Ureter (tissue), 1 donor: ENCODE measurements at places on chromosomes 6 and 20.

GRCh38 chr20:40630099-40630498 lies 58.9 kb downstream of the MAFB start:
- DNase-seq, result no peak

DNA sequence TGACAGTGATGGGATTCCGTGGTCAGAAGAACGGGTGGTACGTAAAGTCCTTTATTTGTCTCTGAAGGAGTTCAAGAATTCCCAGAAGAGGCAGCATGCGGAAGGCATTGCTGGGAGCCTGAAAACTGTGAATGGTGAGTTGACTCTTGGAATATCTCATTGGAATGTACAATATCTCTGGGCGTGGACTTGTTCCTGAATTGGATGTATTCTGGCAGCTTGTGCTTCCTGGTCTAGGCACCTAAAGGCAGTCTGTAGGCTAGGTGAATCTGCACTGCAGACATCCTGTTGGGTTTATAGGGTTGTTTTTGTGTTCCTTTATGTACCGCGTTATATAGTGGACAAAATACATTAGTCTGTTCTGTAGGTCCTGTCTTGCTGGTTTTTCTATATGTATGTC lies 128.2 kb downstream of the JARID2 start:
- DNase-seq, result no peak

- no peak for DNase-seq
Observed at GRCh38 chr6:35681298-35681697, 7.4 kb downstream of the FKBP5 start.

DNA sequence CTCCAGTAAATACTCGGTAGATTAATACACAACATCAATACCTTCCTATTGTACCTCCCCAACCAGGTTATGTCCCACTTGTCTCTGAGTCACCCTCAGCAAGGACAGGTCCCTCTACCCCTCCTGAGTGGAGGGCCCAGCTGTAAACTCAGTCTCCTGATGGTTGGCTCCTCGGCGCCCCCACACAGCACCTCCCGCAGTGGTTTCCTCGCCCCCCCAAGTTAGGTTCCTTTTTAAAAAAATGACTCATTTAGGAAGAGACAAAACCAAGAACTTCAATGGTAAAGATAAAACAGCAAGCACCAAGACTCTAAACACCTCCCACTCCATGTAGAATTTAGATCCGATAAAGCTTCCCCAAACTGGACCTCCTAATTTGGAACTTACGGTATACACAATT lies 83.5 kb downstream of the TRERF1 start:
- no peak for DNase-seq

DNA sequence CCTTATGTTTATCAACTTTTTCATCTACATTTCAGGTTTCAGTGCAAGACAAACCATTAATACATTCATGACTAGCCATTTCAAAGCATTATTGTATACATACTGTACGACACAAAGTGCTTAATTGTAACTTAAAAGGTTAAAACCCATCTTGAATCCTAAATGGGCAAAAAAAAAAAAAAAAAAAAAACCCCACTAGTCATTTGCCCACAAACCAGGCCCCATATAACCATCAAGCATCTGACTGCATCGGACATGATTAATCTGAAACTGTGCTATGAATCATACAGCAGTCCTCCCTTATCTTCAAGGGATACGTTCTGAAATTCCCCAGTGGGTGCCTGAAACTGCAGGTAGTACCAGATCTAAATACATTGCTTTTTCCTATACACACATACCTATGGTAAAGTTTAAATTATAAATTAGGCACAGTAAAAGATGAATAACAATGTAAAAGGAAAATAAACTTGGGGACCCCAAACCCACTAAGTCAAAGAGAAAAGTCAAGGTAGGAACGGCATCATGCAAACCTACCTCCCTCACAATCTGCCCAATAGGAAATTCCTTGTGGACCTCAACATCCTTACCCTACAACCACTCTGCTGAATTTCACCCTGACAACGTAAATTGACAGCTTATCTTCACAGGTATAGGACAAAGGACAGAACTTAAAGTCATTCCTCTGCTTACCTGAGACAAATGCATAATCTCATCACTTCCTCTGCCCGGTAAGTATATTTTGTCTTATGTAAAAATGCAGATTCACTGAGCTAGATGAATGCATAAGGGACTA lies 14.3 kb downstream of the B4GALT5 start:
- DNase-seq, result no peak

- no peak for DNase-seq
Observed at GRCh38 chr20:10047427-10047826, 12.6 kb downstream of the ANKEF1 start.

GRCh38 chr6:158410784-158411183 lies 98.5 kb downstream of the TULP4 start:
- DNase-seq, result no peak

DNA sequence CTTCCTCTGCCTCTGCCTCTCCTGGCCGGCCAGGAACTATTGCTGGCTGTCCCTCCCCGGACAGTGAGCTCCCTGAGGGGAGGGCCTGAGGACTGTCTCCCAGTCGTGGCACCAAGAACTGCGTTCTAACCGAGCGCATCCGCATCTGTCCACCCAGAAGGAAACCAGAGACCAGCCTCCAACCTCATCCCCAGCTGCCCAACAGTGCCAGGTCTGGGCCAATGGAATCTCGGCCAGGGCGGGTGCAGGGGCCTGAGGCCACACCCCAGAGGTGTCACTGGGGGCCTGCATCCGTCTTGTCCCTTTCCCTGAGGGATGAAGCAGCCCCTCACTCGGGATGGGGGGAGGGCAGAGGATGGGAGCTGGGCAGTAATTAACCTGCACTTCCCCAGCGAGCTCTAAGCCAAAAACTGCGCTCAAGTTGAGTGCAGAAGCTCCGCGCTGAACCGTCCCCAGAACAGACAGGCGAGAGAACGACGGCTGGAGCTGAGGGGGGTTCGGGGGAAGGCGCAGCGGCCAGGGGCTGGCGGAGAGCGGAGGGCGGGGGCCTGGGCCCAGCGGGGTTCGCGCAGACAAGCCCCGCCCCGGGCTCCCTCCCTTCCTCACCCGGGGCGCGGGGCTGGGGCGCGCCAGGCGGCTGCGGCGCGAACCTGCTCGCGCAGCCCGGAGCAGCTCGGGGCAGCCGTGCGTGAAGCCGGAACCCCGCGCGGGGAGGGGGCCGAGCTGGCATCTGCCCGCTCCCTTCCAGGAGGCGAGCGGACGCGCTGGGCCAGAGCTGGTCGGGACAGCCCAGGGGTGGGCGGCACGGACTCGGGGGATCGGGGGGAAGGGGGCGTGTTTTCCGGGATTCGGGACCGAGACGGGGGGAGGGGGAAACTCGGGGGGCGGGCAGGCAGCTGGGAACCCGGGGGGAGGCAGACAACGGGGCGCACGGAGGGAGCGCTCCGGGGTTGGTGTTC lies 1.4 kb downstream of the TFEB start:
- DNase-seq, result peak; percentile 78

GRCh38 chr20:53321596-53321995 lies 272.0 kb downstream of the ZNF217 start:
- DNase-seq, result no peak

GRCh38 chr6:114559419-114559818 lies 216.6 kb upstream of the HS3ST5 start:
- DNase-seq, result no peak

DNA sequence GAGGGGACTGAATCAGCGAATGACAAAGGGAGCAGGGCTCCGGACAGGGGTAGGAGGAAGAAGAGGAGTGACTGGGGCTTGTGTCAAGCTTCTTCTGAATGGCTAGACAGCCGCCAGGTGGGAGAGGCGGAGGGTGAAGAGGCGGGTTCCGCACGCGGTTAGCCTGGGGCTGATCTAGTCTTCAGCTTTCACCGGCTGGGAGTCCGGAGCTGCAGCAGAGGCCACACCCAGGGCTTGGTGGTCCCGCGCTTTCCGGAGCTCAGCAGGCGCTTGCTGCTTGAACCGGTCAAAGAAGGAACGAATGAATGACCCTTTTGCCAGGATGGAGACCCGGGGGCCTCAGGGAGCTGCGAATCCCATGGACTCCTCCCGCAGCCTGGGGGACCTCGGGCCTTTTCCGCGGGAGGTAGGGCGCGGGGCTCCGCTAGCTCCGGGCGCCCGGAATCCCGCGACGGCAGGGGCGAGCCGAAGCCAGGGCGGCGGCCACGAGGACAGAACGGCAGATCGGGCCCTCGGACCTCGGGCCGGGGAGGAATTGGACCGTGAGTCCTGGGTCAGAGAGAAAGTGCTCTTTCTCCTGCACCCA lies at the start of gene C6orf141:
TSS of gene C6orf141 (plus strand) at position 177 of the 586 bp plus-strand sequence. CDS start at position 302, 125 bp downstream.
- DNase-seq, result peak; percentile 43

GRCh38 chr6:109512271-109512817 lies 29.3 kb upstream of the ZBTB24 start:
- no peak for DNase-seq

DNA sequence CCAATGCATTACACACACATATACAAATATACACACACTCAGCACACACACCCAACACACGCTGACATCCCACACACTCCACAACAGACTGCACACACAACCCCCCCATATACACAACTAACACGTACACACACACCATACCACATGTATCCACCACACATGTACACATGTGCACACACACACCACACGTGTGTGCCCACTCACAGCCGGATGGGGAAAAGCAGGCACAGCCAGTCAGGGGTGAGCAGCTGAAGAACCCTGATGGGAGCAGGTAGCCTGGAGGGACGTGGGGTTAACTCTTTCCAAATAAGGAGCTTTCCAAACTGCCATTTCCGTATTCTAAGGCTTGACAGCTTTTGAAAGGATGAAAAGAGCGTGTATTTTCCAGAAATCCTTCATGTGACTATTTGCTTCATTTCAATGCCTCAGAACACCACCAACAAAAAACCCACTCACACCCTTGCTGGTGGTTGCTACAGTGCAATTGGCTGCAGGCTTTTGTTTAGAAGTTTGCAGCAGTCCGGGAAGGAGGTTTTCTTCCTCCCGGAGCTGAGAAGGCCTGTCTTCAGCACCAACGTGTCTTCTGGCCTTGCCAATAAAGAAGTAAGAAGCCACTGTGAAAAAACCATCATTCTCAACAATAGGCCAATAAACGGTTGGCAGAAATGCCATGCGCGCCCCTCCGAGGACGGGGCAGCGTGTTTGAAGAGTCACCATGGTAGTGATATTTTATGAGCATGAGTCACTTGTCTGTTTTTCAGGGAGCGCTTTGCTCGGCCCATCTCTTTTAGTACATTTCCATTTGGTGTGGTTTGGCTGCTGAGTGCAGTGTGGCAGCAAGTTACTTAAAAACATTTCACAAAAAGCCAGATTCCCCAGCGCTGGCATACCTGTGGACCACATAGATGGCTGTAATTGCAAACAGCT lies 131.3 kb upstream of the GMDS start:
- DNase-seq, result no peak

DNA sequence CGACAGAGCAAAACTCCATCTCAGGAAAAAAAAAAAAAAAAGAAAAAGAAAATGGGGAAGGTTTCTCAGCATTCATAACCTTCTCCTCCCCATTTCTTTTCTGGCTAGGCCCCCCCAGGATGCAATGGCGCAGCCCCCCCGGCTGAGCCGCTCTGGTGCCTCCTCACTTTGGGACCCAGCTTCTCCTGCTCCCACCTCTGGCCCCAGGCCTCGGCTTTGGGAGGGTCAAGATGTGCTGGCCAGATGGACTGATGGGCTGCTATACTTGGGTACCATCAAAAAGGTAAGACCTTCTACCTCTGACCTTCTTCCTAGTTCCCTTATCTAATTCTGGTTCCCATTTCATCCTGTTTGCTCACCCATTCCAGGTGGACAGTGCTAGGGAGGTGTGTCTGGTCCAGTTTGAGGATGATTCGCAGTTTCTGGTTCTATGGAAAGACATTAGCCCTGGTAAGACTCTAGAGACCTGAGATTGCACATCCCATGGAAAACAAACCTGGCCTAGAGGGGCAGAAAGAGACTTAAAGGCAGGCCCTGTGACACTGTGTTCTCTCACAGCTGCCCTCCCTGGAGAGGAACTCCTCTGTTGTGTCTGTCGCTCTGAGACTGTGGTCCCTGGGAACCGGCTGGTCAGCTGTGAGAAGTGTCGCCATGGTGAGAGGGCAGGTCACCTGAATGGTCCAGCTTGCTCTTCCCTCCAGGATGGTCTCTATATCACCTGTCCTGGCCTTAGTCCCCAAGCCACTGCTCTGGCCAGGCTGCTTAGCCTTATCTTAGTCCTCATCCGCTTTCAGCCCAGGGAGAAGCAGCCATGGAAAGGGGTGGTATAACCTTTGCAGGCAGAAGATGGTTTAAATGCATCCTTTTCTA lies 1.6 kb downstream of the PHF1 start:
- DNase-seq, result no peak

- DNase-seq, result no peak
Observed at GRCh38 chr20:15220009-15220656, 882.7 kb upstream of the FLRT3 start.

DNA sequence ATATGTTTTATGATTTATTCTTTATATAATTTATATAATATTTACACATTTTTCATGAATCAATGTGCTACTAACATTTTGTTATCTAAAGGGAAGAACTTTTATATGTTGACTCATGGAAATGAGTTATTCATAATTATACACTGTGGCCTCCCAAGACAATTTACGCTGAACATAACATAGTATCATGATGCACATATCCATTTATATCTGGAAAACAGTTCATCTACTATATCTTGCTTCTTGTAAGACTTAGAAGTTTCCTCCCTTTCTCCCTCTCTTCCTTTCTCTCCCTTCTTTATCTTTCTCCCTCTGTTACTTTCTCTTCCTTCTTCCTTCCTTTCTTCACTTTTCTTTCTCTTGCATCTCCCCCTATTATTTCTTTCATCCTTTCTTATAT lies 1.1 kb upstream of the EYS start:
- no peak for DNase-seq

DNA sequence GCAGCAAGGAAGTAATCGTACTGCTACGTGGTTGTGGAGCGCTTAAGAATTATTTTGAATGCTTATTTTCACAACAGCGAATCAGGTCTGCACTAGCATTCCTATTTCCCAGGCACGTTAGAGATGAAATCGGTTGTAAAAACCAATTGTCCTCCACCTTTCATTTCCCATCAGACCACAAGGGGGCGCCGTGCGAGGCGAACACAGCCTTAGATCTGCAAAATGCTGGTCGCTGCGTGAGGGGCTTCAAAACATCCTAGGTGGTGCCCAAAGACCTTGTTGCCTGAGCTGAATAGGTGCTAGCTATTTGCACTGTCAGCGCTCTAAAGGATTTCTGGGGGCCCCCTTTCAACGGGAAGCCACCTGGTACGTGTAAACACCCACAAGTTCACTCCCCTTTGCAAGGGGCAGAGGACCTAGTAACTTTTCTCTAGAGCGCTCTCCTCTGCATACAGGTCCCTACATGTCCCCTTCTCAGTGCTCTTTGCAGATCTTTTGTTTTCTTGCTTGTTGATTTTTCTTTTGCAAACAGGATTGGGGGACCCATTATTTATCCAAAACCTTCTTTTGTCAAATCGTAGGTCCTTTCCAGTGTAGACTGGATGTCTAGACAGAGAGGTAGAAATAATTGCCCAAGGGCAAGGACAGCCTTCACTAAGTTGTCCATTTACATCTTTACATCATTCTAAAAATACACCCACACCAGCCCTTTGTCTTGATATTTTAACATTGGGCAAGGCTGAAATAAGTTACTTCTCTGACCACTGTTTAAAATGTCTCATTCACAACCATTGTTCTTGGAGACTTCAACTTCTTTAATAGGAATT lies 59.8 kb downstream of the NEDD9 start:
- peak; percentile 69 for DNase-seq

- no peak for DNase-seq
Observed at GRCh38 chr6:133241901-133242636, 912 bp downstream of the EYA4 start.
